ENCODE measurements at places on chromosomes 16 and 17.

- no peak for DNase-seq
These were observed 72.0 kb upstream of the CHMP6 start for GRCh38 chr17:80919331-80920311.

DNA sequence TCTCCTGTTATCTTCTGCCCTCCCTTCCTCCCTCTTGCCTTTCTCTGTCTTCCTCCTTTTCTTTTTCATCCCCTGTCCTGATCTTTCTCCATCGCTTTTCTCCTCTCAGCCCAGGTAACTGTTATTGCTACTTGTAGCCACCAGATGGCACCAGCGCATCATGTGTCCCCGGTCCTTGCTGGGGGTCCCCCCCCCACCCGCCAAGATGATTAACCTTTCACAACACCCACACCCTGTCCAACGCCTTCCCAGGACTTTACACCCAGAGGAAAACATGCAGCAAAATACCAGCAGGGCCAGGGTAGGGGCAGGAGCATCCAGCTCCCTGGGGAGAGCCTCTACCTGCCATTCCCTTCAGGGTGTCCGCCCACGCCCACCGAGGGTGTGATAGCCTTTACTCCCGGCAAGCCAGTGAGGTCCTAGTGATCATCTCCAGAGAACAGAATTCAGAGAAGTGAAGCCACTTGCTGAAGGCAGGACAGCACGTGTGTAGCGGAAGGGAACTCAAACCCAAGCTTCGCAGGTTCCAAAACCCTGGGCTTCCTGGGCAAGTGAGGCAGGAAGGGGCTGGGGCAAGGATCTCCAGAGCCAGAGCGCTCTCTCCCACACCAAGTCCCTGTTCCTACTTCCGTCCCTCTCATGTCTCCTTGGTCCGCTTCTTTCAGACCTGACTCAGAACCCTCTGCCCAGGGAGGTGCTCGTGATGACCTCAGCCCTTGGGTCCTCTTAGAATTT lies 13.4 kb upstream of the TAC4 start:
- peak; percentile 69 for DNase-seq

- no peak for DNase-seq
These were observed 399.8 kb downstream of the SLC39A11 start for GRCh38 chr17:72692676-72693075.

DNA sequence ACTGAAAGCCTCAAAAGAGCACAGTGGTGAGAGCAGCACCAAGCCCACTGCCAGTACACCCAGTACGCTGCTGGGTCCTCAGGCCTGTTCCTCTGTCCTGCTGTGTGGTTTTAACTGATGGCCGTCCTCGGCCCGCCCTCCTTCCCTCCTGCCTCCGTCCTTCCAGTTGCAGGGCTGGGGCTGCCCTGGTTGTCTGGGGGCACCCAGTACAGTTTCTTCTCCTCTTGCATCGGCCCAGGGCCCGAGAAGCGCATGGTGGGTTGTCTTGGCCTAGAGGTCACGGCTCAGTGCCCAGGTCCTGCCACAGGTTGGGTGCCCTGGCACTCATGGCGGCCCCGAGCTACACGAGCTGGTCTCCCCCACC lies 70.8 kb upstream of the KCTD5 start:
- DNase-seq: no peak

- DNase-seq: no peak
These were observed 8.0 kb upstream of the SPATA32 start for GRCh38 chr17:45269912-45270311.

GRCh38 chr16:82681592-82681991 lies 54.8 kb downstream of the CDH13 start:
- DNase-seq: no peak

- DNase-seq: no peak
These were observed 48.8 kb upstream of the CDH3 start for GRCh38 chr16:68596266-68596665.

GRCh38 chr17:57705921-57706695 lies 39.0 kb downstream of the CCDC182 start:
- no peak for DNase-seq
